ENCODE measurements at places on chromosomes 5 and 9.

- DNase-seq: no peak
These were observed 58.0 kb downstream of the ANXA2R start for GRCh38 chr5:42982107-42982622.

- DNase-seq: no peak
These were observed 142.7 kb downstream of the C5orf15 start for GRCh38 chr5:133825631-133826289.

- DNase-seq: no peak
These were observed 34.8 kb upstream of the IFNK start for GRCh38 chr9:27489087-27489876.

GRCh38 chr5:10695055-10695649 lies 65.9 kb downstream of the DAP start:
- peak; percentile 33 for DNase-seq

DNA sequence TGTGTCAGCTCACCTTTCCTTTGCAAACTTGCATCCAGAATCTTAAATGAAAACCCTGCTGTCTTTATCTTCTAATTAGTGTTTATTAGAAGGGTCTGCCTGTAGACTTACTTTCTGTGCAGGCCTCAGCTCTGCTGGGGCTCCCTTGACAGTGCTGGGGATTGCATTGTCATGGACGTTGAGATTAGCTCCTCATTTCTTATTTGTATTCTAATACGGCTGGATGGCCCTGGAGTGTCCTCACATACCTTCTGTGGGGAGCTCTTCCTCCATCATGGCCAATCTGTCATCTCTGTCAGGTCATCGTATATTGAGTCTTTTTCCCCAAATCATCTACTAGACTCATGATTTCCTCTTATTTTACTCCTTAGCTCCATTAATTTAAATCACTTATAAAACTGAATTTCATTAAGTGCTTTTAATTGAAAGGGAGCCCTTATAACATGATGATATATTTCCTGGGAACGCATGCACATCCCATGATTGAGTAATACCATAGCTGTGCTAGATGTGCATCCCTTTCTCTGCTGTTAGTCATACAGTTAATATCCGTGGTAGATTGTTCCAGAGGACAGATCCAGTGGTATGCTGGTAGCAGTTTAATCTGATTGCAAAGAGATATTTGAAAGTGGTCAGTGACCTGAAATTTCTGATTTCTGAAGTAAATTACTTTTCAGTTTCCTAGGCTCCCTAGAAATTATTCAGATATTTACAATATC lies 61.6 kb downstream of the ICE1 start:
- no peak for DNase-seq

GRCh38 chr9:133754187-133754586 lies 16.0 kb upstream of the SARDH start:
- no peak for DNase-seq

DNA sequence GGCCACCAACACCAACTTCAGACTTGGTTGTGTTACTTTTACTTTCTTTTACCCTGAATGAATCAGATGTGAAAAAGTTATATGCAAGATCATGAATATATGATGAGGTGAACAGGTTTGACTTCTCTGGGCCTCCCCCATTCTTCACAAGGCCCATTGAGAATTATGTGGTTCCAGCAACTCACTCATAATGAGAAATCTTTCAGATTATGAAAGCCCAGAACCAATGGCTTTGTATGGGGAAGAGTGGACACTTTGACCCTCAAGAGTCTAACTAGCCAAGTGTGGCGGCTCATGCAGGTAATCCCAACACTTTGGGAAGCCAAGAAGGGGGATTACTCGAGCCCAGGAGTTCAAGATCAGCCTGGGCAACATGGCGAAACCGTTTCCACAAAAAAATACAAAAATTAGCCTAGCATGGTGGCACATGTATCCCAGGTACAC lies 16.1 kb upstream of the LNPEP start:
- DNase-seq: no peak

DNA sequence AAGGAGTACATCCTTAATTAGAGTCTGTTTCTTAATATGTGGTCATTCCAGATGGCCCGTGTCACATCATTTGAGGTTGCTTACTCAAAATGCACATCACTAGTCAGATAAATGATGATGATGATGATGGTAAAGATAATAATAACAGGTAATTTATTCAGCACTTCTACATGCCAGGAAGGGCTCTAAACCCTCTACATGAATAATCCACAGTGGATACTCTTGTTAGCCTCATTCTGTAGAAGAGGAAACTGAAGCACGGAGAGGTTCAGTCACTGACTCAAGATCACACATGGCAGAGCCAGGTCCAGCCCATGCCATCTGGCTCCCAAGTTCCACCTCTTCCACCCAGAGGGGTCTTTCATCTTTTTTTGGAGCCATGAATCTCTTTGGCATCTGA lies 11.7 kb downstream of the SH3PXD2B start:
- no peak for DNase-seq

GRCh38 chr5:148913985-148914431 lies 87.6 kb downstream of the ADRB2 start:
- no peak for DNase-seq

DNA sequence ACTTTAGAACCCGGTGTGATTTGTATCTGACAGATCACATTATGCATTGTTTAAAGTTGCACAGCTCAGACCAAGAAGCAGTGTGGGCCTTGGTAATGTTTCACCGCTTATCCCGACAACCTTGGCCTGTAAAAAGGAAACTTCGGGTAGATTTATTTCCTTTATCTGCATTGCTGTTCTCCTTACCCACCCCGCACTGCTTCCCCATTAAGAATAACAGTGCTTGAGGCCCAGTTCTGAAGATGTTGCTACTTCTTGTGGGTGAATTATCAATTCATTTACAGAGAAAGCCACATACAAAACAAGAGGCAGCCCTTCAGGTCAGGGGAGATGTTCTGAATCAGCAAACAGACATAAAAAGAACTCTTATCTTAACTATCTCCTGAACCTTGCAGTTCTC lies 8.4 kb downstream of the SMARCA2 start:
- DNase-seq: no peak

- DNase-seq: no peak
These were observed 66.4 kb upstream of the PLPP1 start for GRCh38 chr5:55601204-55601618.

- DNase-seq: no peak
These were observed 749.7 kb upstream of the COX7C start for GRCh38 chr5:85868070-85868469.
